ENCODE measurements at places on chromosomes 1 and 21.

DNA sequence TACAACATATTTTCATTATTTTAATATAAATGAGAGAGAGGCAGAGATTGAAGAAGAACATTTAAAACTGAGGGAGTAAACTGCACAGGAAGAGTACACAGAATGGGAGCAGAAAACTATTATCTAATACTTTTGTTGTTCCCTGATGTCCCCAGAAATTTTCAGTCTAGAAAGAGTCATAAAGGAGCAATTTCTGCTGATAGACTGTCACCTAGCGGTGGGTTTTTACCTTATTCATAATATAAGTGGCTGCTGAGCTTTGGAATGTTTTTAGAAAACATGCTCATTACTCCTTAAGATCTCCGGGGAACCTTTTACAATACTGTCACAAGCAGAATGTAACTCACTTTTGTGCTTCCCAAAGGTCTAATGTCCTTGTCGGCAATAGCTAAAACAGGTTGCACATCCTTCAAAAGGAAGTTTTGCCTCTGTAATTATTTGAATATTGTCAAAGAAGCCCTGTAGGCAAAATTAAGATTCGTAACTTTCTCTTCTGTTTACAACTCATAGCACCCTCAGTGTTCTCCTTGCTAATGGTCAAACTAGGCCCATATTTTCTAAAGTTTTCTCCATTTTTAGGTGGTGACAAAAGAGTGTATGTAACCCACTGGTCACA lies 4.9 kb upstream of the NPL start:
- no peak for DNase-seq

DNA sequence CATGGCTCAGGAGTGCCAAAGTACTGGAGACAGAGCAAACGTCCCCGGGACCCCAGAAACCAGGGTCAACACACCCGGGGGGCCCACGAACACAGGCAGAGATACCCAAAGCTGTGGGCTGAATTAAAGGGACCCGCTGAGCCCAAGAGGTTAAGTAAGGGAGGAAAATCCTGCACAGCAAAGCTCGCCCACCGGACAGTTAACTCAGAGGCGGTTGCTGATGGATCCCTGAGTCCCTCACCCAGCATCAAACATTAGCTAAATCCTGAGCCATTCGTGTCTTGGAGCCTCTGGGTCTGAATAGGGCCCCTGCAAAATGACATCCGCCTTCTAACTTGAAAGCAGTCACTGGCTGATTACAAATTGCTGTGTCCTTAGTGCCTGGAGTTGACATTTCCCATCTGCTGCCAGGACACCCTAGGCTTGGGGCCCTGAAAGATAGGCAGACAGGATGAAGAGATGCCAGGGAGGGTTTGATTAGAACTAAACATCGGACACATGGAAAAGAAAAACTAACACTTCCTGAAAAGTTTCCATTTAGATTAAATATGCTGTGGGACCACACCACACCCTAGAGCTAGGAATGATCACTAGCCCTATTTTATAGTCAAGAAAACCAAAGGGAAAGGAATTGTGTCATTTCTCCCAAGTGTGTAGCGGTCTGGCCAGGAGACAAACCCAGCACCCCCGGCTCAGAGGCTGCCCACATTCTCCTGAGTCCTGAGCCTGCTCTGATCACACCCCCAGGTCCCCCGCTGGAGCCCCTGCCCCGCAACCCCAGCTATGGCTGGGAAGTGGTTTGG lies 239.3 kb downstream of the NPHP4 start:
- DNase-seq: no peak

DNA sequence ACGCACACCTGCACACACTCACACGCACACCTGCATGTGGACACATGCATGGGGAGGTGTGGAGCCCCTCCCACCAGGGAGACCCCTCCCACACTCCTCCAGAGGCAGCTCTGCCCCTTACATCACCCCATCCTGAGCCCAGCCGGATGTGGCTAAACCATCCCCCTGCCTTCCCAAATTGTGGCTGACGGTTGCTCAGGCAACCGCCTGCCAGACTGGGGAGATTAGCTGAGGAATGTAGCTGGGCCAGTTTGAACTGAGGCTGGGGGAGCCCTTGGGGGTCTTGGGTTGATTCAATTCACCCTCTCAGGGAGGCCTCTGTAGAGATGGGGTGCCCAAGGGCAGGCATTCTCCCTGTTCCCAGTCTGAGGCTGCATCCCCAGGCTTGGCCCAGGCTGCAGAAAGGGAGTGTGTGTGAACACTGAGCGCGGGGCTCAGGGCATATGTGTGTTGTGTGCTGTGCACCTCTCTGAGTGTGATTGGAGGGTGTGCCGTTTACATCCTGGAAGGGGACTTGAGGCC lies 12.9 kb downstream of the PTPRU start:
- DNase-seq: no peak

DNA sequence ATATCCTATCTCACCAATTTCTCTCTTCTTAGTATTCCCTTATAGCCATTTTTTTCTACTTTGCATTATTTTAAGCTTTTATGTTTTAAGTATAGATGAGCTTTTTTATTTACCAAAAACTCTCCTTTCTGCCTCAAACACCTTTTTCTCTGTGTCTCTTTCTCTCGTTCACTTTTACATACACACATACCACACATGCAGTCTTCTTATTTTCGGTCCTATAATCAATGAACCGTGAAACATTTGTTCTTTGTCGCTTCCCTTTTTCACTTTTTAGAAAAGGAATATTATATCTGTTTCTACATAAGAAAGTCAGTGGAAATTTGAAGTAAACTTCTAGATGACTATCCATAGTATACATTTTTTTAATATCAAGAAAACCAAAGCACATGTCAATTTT lies 183.2 kb downstream of the MRPL39 start:
- DNase-seq: no peak

- DNase-seq: no peak
Measured at GRCh38 chr1:61332796-61333195, 250.4 kb downstream of the NFIA start.

DNA sequence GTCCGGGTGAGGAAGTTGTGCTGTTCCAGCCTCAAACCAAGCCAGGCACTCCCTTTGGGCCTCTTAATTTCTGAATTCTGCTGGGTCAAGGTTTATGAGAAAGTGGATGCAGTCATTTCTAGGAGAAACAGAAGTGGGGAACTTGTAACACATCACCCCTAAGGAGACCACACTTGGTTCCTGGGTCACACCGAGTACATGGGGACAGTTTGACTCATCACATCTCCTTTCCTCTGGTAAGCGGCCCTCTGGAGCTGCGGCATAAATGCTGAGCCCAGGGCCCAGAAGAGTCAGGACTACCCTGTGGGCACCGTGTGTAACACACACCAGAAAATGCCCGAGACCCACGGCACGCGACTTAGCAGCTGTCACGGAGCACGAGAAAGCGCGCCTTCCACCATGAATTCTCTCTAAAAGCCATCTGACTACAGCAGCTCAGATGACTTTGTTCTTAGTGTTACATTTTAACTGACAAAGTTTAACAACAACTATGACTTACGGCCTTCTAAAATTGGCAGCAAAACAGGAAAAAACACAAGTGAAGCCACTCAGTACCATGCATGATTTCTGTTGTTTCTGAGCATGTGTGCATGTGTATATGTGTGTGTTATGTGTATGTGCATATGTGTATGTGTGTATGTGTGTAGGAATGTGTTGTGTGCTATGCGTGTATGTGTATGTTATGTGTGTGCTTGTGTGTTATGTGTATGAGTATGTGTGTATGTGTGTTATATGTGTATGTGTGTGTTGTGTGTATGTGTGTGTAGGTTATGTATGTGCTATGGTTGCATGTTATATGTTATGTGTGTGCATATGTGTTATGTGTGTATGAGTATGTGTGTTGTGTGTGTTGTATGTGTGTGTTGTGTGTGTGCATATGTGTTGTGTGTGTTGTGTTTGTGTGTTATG lies 50.8 kb downstream of the TOMM20 start:
- DNase-seq: no peak

DNA sequence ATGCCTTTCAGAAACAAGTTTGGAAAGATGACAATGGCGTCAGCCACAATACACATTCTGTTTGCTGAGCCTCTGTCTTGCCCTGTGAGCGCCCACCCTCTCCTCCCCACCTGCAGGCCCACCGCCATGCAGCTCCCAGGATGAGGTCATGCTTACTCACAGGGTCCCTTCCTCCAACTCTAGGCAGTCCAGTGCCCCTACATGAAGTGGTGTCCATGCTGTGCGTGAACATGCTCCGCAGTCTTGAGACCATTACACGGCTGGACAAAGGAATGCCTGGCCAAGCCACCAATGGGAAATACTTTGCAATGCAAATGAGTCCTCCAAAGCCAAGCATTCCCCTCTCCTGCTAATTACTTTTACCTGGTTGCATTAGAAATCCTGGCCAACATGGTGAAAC lies 92.2 kb downstream of the CD58 start:
- DNase-seq: no peak

- no peak for DNase-seq
Measured at GRCh38 chr1:5986018-5986417, 6.2 kb downstream of the NPHP4 start.

GRCh38 chr1:204751883-204752687 lies 66.5 kb upstream of the LRRN2 start:
- no peak for DNase-seq

DNA sequence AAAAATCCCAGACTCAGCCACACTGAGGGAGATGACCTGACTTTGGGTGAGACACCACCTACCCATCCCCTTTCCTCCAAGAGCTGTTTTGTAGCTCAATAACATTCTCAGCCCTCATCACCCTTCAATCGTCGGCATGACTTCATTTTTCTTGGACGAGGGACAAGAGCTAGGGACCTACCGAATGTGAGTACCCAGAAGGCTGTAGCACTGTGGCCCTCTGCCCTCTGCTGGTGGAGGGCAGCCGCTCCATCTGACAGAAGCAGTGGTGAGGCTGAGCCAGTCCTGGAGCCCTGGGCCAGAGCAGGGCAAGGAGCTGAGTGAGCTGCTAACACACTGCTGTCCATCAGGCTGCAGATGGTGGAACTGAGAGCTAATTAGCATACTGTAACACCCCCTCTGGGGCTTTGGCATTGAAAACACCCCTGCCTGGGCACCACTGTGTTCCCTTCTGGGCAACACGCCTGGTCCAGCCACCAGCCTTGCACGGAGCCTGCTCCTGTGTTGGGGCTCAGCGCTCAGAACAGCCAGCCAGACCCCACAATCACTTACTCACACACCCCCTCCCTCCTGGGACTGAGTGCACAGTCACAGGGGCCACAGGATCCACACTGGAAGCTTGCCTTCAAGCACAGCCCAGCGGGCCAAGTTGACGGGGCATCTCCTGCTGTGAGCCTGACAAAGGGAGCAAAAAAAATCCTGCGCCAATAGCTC lies 18.3 kb upstream of the ALPL start:
- DNase-seq: peak; percentile 48

GRCh38 chr1:58434181-58434580 lies 112.3 kb downstream of the OMA1 start:
- DNase-seq: no peak

GRCh38 chr21:28877318-28877884 lies 115.3 kb downstream of the LTN1 start:
- DNase-seq: no peak

DNA sequence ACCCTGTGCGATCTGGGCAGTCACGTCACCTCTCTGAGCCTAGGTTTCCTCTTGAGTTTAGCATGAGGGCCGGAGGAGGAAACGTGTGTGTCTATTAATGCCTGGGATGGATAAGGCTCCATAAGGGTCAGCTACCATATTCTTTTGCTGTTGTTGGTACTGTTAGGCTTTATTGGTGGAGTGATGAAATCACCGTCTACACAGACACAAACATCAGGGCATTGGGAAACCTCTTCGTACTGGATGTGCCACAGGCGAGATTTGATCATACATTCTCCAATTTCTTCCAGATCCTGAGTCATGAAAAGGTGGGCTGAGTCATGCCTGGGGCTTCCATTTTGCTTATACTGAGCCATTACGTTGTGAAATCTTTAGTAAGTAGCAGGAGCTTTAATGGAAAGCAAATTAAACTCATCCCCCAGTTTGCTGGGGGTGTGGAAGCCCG lies 24.9 kb upstream of the GRHL3 start:
- peak; percentile 66 for DNase-seq

- no peak for DNase-seq
Measured at GRCh38 chr1:112402682-112403643, 6.9 kb downstream of the CTTNBP2NL start.

DNA sequence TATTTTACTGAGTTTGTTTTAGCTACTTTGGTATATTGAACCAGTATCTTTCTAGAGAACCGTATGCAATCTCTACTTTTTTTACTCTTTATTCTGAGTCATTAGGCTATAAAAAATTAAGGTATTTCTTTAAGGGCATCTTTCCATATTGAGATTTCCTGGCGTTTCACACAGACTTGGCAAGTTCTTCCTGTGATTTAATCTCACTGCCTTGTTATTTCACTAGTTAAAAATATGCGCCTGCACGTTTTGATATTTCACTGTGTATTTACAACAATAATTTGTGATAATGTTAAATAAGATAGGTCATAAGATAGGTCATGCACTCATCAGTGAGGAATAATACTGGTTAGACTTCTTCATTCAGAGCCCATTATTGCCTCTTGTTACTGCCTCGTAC lies 16.2 kb upstream of the CR1L start:
- DNase-seq: no peak

DNA sequence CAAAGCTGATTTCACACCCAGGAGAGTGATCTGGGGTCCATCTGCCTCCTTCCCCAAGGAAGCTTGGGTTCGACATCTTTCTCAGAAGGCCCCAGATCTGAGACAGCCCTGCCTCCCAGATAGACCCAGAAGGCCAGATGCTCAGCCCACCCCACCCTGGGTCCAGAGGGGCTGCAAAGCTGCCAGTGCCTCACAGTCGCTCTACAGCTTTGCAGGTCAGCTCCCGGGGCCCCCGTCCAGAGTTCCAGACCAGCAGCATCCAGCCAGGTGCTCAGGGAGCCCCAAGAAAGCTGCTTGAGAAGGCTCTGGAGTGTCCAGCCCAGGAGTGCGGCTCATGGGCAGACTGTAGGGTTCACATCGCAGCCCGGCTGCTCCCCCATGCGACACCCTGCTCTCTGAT lies 142.8 kb upstream of the ARHGEF16 start:
- no peak for DNase-seq

- DNase-seq: no peak
Measured at GRCh38 chr1:102838016-102838415, 270.3 kb downstream of the COL11A1 start.

DNA sequence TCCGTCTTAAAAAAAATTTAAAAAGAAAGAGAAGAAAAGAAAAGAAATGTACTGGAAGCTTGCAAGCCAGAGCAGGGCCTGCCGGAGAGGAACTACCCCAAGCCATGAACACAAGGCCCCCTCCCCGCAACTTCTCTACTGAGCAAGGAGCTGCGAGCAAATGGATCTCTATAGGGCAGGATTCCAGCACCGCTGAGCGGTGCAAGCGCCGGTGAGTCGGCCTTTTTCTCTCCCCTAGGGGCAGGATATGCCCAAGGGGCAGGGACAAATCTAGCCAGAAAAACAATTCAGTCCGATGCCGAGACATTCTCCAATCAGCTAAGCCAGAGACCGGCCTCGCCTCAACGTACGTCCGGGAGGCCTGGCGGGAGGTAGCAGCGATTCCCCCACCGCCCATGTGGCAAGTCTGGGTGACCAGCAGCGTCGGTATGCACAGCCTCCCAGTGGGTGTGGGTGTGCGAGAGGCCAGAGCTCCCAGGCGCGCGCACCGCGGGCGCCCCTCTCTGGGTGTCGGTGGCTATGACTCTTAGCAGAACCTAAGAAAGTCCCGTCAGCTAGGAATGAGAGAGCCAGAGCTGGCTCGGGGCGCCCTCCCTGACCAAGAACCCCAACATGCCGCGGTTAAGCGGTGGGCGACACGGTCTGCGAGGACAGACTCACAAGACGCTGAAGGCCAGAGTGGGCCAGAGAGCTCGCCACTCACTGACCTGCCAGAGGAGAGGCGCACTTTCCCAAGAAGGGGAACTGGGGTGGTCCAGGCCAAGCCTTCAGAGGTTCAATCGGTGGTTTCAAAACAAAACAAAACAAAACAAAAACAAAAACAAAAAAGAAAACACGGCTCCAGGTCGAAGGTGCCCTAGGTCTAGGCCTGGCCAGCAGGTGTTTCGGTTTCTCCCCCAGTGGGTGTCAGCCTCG lies 1.9 kb downstream of the CSMD2 start:
- DNase-seq: no peak
